ENCODE measurements at places on chromosomes 11 and 22.

- DNase-seq, result no peak
Observed at GRCh38 chr11:64451856-64452255, 92.9 kb downstream of the RPS6KA4 start.

DNA sequence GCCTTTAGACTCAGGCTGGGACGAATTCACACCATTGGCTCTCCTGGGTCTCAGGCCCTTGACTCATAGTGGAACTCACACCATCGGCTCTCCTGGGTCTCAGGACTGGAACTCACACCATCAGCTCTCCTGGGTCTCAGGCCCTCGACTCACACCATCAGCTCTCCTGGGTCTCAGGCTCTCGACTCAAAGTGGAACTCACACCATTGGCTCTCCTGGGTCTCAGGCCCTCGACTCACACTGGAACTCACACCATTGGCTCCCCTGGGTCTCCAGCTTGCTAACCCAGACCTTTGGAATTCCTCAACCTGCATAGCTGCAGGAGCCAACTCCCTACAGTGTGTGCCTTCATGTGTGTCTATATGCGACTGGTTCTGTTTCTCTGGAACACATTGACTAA, 56.7 kb downstream of the SHISAL1 start:
- DNase-seq, result no peak

DNA sequence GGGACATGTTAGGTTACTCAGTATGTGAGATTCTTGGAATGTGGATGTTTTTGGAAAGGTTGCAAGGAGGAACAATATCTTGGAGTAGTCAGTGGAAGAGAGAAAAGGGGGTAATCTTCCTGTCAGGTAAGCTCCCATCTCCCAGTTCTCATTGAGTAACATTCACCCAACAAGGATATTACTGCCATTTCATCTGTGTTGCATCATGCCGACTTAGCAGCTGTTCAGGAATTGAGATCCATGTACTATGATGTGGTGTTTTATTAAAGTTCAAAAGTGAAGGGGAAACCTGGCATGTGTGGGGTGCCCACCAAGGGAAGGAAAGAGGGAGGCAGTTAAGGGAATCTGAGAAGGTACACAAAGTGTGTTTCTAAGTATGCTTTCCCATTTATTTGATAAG, 58.4 kb upstream of the RASSF10 start:
- DNase-seq, result no peak

DNA sequence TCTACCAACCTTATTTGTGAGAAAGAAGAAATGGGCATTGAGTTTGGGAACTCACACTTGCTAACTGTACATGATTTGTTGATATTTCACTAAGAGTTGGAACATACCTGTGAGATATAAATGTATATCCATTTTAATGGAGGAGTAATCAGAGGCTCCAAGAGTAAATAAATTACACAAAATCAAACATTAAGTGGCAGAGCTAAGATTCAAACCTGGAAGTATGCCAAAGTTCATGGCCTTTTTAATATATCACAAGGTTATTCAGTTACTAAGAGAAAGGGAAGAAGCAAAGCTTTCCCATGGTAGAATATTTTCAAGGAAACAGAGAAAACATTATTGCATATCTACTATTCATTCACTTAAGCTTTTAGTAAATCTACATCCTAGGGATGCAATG, 1641.1 kb downstream of the FAM181B start:
- DNase-seq, result no peak

GRCh38 chr22:18115906-18116371, 5.3 kb downstream of the TUBA8 start:
- DNase-seq, result no peak

- no peak for DNase-seq
Observed at GRCh38 chr11:18322818-18323570, 627 bp downstream of the GTF2H1 start.

All from SW 1271 (cell line).